ENCODE measurements at places on chromosomes 6 and 20.

- no peak for DNase-seq
Measured at GRCh38 chr6:150312395-150312794, 56.4 kb upstream of the IYD start.

GRCh38 chr6:15280028-15280427, 34.2 kb downstream of the JARID2 start:
- DNase-seq, result no peak

DNA sequence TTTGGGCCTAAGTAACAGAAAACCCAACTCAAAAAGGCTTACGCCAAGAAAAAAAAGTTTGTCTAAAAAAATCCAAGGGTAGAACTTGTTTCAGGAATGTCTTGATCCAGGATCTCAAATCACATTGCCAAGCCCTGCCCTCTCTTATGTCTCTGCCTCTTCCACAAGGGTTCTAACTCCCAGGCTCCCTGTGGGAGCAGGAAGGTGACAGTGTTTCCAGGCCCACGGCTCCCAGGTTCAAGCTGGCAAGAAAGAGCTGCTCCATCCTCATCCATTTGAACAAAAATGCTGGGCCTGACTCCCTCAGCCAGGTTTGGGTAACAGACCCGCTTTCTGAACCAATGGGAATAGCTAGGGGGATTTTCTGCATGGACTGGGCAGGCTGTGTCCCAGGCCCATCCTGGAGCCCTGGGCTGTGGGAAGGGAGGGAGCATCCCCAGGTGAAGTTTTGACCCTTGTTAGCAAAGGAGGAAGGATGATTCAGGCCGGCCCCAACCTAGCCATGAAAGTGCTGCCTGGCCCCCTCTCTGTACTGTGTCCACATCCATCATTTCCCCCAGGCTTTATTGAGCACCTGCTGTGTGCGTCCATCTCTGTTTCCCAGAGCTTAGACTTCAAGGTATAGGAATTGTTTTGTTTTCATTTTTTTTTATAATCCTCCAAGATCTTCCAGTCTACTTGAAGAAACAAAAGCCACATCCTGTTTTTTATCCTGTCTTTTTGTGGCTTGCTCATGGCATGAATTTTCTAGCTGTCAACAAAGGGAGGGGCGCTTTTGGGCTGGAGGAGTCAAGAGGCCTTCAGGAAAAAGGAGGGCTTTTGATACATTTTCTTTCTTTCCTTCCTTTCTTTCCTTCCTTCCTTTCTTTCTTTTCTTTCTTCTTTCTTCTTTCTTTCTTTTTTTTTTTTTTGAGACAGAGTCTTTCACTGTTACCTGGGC, 159.8 kb downstream of the TFAP2C start:
- DNase-seq, result no peak

DNA sequence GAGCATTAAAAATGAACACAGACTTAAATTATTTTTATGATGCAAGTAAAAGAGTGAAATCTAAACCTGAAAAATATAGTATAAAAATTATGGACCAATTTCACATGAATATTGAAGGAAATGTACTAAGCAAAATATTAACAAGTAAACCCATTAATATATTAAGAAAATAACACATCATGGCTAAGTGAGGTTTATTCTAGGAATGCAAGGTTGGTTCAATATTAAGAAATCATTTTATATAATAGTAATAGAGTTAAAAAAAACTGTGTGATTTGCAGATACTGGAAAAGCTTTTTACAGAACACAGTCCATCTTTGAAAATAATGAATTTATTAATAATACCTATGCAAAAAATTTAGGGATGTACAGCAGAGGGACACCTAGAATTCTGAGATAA, 20.9 kb downstream of the ZSCAN12 start:
- DNase-seq, result no peak

DNA sequence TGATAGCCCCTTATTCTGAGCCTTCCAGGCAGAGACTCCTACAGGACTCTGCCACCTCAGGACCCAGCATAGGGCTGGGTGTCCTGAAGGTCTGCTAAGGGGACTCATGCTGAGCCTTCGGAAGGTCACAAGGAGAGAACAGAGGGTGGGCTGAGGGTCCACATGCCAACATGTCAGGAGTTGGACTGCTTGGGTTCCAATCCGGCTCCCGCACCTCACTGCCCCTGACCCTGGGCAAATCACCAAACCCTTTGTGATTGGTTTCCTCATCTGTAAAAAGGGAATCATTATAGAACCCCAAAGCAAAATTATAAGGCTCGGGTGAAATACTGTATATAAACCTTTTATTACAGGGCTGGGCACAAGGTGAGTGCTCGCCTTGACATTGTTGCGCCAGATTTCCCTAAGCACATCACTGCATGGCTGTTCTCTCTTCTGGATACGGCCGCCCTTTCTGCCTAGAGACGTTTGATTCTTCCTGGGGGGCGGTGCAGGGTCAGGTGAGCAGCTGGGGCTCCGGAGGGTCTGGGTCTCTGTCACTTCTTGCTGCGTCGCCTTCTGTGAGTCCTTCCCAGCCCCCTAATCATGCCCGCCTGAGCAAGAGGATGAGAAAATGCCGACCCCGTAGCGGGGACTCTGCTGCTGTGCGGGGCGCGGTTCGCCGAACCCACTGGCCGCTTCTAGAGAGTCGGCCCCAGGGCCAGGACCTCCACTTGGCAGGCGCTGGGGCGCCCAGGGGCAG, 90.5 kb upstream of the EPB41L1 start:
- no peak for DNase-seq
